ENCODE measurements at places on chromosomes 2 and 18. TPM values are rescaled to one million over a fixed set of nuclear protein-coding genes. Genes with fewer than 3 reads are reported as not detected.

Gene SOWAHC
- total RNA-seq, result 1.3 TPM

Gene CABLES1
- not detected for total RNA-seq

Gene PREB
- 12.6 TPM for total RNA-seq

Gene KCNG3
- total RNA-seq, result 0.25 TPM

Gene GPR35
- total RNA-seq, result 7.1 TPM
